ENCODE measurements at places on chromosomes 1 and 21.

- DNase-seq = no peak
Measured at GRCh38 chr1:155120253-155120652, 7.4 kb upstream of the EFNA1 start.

- no peak for DNase-seq
Measured at GRCh38 chr21:39125752-39126485, 57.3 kb downstream of the PSMG1 start.

GRCh38 chr1:37429029-37429428, 45.4 kb upstream of the ZC3H12A start:
- DNase-seq = no peak

GRCh38 chr21:26965907-26966581, 844 bp downstream of the ADAMTS5 start:
- DNase-seq = no peak

DNA sequence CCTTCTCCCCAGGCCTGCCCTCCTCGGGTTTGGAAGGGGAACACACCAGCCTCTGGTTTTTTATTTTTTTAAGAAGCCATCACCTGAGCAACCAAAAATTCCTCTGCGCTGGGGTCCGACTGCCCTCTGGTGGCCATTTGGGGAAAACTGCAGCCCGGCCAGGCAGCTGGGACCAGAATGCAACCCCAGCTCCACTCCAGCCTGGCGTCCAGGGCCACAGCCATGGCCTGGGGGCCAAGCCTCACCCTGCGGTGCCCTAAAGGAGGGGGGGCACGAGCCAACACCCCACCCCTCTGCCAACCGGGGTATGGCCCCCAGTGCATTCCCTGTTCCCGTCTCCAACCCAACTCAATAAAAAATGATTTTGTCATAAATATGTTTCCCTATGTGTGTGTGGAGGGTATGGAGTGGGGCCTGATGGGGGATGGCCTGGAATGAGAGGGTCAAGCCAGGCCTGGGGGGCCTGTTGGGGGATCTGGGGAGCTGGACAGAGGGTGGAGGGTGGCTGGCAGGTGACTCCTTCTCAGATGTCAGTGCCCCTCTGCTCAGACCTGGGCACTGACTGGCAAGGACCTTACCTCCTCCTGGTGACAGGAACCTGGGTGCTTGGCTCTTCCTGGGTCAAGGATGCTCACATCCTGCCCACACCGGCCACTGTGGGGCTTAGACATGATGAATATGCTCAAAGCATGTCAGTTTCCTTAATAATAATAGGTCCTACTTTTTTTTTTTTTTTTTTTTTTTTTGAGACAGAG, 3.2 kb downstream of the GPR3 start:
- peak; percentile 38 for DNase-seq

GRCh38 chr21:42026082-42026435, 15.9 kb upstream of the ZBTB21 start:
- DNase-seq = no peak

DNA sequence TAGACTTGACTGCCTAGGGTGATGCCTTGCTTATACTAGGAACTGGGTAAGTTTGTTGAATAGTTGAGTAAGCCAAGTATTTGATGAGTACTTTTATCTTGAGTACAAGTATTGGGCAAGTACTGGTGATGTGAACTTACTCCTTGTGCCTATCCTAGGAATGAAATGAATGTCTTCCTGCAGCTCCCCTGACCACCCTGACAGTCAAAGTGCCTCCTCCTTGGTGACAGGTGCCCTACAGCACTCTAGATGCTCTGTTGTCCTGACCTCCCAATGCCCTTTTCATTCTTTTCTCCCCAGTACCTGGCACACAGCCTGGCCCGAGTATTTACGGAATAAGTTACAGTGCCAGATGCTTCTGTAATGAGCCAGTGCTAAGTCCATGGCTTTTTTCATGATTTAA, 25.5 kb downstream of the PCSK9 start:
- no peak for DNase-seq

DNA sequence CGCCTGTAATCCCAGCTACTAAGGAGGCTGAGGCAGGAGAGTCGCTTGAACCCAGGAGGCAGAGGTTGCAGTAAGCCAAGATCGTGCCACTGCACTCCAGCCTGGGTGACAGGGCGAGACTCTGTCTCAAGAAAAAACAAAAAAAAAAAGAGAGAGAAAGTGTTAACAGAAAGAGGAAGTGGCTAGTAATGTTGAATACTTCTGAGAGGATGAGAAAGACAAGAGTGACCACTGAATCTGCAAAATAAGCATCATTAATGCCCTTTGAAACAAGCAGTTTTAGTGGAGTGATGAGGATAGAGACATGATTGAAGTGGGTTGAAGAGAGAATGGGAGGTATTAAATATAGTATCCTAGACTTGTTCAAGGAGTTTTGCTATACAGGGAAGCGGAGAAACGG, 11.7 kb downstream of the MPZ start:
- DNase-seq = no peak

DNA sequence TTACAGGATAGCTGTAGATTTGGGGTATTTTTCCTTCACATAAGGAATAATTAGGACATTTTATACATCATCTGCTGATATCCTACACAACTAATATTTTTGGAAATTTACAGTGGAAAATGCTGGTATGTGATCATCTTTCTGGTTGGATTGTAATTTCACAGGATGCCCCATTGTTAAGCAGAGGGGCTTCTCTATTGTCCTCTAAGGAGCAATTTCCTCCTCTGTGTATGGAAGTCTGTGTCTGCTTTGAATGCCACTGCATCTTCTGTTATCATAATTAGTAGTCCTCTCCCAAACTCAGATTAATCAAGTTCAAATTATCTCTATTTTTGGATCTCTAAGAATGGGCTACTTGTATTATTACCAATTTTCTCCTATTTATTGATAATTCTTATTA, 988.1 kb upstream of the B3GALT2 start:
- DNase-seq = no peak

- no peak for DNase-seq
Measured at GRCh38 chr1:72557446-72558049, 275.2 kb upstream of the NEGR1 start.

DNA sequence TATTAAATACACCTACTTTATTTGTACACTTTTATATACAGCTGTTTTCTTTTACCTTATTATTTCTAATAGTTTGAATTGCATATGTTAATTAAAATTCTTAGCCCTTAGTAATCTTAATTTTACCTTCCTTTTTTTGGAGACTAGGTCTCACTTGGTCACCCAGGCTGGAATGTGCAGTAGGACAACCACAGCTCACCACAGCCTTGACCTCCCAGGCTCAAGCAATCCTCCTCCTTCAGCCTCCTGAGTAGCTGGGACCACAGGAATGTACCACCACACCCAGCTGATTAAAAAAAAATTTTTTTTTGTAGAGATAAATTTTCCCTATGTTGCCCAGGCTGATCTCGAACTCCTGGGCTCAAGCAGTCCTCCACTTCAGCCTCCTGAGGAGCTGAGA, 15.0 kb upstream of the SDC3 start:
- DNase-seq = no peak

DNA sequence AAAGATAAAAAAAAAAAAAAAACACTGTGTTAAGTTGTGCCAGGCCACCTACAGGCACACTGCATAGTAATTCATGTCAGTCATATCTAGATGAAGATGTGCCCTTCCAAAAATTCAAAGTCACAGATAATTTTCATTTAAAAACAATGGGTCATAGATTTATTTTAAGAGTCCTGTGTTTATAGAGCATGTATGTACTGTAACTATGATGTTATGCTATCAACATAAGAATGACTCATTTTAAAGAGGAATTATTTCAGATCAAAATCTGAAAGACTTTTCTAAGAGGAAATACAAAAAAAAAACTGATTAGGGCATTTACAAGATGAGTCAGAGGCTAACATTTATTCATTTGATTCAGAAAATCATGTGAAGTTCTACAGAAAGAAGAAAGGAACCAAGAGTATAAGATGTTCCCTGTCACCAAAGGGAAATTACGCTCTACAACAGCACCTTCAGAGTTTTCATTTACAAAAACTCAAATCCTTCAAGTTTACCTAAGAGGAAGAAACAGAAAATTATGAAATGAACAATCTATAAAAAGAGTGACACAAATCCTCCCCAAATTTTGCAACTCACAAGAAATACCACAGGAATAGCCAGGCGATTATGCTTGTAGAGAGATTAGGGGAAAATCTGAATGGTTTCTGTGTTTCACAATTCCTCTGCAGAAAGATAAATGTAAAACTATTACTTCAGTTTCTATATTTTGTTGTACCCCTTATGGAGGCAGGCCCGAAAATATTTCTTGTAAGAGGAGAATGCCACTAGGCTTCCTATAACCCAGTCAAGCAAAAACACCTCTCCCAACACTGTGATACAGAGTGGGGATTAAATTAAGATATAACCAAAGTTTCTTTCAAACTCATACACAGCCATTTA, 13.8 kb downstream of the TP53BP2 start:
- DNase-seq = no peak

DNA sequence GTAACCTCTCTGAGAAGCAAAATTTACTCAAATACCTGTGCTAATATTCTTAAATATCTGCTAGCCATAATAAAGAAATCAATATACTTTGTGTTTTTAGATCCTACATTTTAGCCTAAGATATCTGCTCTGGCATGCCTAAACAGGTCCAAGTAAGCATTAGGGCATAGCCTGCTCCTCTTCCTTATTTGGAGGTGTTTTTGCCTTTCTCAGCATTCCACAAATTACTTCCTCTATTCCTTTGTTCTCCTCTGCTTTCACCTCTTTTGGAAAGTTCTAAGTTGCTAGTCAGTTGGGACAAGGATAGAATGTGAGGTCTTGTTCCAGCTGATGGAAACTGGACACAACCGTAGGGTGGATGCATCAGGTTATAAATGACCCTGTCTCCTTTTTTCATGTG, 7.2 kb upstream of the OR10X1 start:
- DNase-seq = no peak

GRCh38 chr21:34320011-34320410, 43.8 kb upstream of the KCNE2 start:
- no peak for DNase-seq

DNA sequence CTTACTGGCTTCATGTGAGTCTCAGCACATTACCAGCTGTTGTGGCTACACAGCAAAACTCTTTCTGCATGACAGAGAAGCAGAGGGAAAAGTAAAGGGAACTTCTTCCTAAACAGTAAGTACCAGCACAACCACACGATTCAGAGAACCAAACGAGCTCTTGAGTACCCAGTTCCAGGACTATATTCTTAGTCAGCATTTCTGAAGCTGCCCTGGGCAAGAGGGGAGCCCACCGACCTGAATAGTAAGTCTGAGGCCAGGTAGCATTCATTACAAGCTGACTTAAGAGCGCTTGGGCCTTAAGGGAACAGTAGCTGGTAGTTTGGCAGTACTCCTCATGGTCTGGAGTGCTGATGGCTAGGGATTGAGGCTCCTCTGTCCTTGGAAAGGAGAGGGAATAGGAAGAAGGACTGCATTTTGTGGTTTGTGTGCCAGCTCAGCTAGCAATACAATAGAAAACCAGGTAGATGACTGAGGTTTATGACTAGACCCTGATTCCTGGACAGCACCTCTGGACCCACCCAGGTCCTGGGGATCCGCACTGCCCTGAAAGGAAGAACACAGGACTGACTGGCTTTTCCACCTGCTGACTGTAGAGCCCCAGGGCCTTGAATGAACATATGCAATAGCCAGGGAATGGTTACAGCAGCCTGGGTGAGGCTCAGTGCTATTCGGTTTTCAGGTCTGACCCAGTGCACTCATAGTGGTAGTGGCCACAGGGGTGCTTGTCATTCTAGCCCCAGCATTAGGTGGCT, 396.8 kb upstream of the PRMT6 start:
- no peak for DNase-seq

- no peak for DNase-seq
Measured at GRCh38 chr1:245942856-245943255, 564.2 kb downstream of the SMYD3 start.

GRCh38 chr1:41428738-41429640, 55.5 kb downstream of the EDN2 start:
- no peak for DNase-seq

DNA sequence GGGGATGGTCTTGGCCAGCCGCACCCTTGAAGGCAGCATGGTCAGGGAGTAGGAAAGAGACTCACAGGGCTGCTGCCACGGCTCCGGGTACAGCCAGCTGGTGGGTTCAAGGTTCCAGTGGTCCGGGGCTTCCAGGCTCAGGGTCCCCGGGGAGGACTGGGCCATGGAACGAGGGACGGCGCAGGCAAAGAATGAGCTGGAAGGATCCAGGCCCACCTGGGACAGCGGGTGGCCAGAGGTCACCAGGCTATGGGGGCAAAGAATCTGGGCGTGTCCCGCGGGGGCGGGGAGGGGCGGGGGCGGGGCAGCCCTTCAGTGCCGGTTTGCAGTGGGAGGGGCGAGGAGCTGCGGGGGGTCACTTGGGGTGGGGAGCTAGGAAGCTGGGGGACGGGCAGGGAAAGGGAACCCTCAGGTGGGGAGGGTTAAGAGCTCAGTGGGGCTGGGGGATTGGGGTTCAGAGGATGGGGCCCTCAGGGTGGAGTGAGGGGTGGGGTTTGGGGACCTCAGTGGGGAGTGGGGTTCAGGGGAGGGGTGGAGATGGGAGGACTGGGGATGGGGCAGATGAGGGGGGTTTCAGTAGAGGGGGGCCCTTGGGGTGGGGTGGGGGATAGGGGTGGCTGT, at the start of gene DNMT3L:
TSS of gene DNMT3L (minus strand) at position 223 of the 621 bp plus-strand sequence. CDS start 638 bp downstream, outside the sequence.
- DNase-seq = no peak

DNA sequence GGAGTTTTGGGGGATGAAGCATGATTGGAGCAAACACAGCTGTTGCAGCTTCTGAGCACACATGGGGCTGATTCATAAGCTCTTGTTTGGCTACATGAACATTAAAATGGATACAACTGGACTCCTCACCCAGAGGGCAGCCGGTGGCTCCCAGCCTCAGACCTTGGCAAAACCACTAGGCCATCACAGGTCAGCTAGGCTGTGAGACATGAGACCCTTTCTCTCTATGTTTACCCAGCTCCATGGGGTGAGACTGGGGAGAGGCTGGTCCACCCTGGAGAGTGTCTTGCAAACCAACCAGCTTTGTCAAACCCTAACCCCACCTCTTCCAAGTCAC, 388.7 kb downstream of the PTPRU start:
- DNase-seq = no peak

DNA sequence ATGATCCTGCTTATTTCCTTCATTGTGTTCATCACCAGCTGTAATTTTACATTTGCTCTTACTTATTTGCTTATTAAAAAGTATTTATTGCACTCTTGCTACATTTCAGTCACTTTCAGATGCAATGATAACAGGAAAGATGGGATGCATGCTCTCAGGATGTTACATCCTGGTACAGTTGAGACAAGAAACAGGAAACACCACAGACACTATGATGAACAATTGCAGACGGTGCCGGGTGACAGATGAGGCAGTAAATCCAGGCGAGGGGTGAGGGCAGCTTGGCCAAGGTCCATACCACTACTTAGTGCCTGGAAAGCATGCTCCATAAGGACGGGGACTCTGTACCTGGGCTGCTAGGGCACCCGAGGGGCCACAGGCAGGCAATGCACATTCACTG, 156.6 kb upstream of the RAB4A start:
- no peak for DNase-seq
